Inflammatory macrophage treated with lipopolysaccharide for 1 hour (primary cell): ENCODE measurements at places on chromosomes 16 and 17.

DNA sequence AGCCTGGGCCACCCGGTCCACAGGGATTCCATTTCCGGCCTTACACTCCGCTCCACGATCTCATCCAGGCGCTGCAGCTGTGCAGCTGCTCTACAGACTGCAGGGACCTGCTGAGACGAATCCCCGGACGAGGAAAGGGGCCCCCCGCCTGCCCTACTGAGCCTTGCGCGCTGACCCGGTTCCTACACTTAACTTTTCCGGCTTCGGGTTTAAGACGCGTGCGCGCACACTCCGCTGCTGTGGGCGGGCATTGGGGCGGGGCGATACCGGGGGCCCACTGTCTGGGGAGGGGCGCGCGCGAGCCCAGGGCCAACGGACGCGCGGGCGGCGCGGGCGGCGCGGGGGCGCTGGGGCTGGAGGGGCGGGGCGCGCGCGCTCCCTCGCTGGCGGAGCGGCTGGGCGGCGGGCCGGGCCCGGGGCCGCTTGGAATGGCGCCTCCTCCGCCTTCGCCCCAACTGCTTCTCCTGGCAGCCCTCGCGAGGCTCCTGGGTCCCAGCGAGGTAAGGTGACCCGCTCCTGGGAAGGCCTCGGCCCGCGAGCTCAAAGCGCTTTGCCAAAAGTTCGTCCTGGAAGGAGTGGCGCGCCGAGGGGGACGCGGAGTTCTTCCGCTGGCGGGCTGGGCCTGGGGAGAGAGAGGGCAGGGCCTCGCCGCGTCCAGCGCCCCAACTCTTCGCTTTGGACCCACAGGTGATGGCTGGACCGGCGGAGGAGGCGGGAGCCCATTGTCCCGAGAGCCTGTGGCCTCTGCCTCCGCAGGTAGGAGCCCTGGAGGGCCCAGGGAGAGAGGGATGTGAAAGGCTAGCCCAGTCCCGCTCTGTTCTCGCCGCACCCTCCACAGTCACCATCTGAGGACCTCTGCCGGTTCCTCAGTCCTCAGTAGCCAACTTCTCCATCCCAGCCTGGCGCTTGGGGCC, at the start of gene TP53I13:
Gene TP53I13, plus strand, starts transcription at position 371 of the 914 bp plus-strand sequence. Its CDS starts 58 bp downstream, at position 429.
- DNase-seq, result no peak

GRCh38 chr16:68284847-68285246, 20.5 kb downstream of the SLC7A6 start:
- DNase-seq, result peak; percentile 42

GRCh38 chr16:79253100-79253631, 347.4 kb downstream of the MAF start:
- no peak for DNase-seq

- DNase-seq, result no peak
Measured at GRCh38 chr17:60622961-60623360, 23.0 kb downstream of the PPM1D start.

DNA sequence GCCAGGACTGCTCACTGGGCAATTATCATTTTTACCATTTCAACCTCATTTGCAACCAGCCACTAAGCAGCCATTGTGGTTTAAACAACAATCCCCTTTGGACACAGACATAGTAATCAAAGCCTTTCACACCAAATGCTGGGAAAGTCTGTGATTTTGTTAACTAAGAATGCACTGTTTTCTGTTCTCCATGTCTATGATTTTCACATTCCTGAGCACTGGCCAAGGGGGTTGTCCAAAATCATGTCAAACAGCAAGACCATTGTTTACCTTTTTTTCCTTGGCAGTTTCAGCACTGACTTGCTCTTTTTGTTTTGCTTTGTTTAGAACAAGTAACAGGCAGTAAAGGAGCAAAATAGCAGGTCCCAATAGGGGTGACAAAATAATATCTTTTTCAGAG, 106.3 kb upstream of the SIAH1 start:
- DNase-seq, result no peak

DNA sequence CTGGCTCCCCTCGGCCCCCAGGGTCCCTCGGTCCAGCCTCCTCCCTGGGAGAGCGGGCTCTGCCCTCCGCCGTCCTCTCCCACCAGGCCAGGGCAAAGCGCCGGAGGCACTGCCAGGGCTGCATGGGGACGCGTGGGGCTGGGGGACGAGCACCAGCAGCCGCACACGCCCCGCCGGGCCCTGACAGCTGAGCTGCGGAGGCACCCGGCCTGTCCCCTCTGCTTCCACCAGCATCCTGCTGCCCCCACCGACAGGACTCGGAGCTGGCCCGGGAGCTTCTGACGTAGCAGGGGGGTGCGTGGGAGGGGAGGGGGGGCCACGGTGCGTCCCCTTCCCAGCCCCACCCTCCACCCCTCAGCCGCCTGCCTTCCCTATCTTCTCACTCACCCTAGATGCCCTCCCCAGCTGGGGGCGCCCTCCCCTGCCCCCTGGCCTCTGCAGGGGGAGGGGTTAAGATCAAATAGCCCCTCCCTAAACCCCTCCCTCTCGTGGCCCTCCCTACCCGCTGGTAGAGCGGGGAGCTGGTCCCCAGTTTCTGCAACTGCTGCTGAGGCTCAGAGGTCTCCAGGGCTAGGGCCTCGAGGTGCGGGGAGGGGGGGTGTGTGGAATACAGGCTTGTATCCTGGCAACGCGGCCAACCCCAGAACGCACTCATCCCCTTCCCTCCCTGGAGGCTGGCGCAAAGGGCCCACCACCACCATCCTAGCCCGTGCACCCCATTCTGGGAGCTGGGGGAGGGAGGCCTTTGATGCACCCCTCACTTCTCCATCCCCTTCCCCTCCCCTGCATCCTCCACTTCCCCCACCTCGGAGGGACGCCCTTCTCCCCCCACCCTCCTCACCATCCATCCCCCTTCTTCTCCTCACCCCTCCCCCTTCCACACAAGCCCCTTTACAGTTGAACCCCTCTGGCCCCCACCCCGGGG, 1.0 kb downstream of the SRCIN1 start:
- DNase-seq, result no peak

DNA sequence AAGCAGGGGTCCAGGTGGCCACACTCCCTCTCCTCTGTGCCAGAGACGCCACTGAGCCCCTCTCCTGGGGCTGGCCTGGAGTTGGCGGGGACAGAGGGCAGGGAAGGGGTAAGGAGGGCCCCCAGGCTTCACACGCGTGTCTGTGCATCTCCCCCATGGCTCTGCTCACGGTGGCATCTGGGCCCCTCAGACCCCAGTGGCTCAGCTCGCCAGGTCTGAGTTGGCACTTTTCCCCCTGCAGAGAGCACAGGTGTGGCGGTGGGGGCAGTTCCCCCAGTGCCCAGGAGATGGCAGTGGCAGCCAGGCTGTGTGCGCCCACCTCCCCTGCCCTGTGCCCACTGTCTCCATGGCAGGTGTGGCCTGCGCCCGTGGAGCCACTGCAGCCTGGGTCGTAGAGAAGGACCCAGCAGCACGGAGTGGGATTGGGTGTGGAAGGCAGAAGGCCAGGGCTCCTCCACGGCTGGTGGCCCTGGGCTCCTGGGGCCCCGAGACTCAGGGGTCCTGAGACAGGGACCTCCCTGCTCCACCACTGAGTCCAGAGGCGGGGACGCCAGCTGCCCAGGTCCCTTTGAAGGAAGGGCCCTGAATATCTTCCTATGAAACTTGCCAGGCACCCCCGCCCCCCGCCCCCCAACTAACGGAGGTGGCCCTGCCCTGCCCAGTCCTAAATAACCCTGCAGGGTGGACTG, 4.3 kb upstream of the APRT start:
- peak; percentile 37 for DNase-seq

DNA sequence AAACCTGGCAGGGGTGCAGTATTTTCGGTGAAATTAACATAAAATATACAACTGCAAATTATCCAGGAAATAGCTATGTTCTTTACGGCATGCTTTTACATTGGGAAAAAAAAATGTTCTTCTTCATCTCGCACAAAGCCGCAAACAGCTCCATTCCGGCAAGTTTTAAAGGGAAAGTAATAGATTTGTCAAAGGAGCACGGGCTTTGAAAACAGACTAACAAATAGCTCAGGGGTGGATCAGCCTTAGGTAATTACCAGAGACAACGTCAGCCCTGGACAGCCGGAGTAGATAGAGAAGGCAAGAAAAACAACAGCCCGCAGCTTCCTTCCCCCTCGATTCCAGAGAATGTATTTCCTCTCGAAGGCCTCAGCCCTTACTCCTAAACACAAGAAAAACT, 222.5 kb downstream of the C16orf78 start:
- no peak for DNase-seq

GRCh38 chr16:82160226-82160625, 9.8 kb downstream of the MPHOSPH6 start:
- DNase-seq, result no peak

- DNase-seq, result no peak
Measured at GRCh38 chr16:67526149-67526791, 2.4 kb upstream of the RIPOR1 start.

GRCh38 chr17:29972277-29972676, 30.8 kb downstream of the EFCAB5 start:
- no peak for DNase-seq

DNA sequence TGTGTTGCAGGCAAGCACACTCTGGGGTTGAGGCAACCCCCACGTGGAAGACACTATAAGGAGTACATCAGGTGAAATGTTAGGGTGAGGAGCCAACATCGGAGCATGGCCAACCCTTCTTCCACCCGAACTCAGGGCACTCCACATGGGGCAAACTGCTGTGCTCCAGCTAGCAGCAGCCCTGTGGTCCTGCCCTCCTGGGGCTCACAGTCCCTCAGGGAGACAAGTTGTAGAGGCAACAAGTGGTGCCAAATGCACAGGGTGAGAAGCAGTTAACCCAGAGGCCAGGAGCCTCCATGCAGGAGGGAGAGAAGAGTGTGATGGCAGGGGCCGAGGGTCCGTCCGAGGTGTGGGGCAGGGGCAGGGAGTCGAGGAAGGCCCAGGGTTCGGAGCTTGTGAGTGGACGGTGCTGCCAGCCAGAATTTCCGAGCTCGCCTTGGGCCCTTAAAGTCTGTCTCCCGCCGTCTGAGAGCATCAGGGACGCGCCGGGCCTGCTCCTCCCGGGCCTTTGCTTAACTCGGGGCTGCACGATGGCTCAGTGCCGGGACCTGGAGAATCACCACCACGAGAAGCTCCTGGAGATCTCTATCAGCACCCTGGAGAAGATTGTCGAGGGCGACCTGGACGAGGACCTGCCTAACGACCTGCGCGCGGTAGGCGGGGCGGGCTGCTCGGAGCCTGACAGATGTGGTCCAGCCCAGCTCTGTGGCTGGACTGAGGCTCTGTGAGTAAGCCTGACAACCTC, 32.3 kb downstream of the ATPAF2 start:
- DNase-seq, result no peak

GRCh38 chr17:37671028-37671823, 28.0 kb upstream of the DDX52 start:
- DNase-seq, result no peak

DNA sequence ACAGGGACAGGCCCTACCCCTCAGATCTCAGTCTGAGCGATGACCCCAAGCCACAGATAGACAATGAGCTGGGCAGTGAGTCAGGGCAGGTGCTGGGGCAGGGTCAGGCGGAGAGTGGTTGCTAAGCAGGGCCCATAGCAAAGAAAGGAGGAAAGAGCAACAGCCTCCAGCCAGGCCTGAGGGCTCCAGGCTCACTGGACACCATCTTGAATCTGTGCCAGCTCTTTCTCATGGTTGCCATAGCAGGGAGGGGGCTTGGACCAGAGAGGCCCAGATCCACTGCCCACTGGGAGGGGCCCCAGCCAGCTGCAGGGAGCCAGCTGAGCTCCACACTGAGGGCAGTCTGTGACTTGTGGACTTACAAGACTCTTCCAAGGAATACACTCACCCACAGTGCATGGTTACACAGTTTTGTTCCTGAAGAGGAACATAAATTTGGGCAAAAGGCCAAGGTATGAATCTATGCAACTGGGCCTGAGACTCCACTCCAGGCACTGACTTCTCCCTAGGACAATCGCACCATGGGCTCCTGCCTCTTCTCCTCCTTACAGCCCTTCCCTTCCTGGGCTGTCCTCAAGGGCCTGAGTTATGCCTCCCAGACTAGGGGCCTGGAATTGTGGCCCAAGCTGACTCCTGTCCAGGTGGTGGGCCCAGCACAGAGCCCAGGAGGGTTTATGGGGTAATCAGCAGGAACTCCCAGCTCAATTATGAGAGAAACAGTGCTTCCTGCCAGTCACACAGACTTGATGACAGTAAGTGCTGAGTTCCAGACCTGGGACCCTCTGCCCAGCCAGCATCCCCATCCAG, 59.9 kb downstream of the BEAN1 start:
- peak; percentile 74 for DNase-seq

GRCh38 chr17:39769974-39770587, 32.3 kb downstream of the GRB7 start:
- no peak for DNase-seq

DNA sequence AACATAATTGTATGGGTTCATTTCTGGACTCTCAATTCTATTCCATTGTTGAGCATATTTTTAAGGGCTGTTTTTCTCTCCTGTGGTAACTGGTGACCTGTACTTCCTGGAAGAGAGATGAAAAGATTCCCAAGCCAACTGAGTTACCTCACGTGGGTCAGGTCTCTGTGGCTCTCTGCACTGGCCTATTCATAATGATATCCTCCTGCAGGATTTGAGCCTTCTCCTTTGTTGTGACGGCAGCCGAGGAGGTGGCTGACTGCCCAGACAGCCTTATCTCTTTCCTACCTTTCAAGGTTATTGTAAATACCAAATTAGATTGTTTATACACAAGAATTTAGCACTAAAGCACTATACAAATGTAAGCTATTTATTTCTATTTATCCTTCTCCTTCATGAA, 2.7 kb upstream of the ACE start:
- DNase-seq, result no peak

- DNase-seq, result peak; percentile 17
Measured at GRCh38 chr17:73911726-73912372, 267.6 kb upstream of the SDK2 start.

DNA sequence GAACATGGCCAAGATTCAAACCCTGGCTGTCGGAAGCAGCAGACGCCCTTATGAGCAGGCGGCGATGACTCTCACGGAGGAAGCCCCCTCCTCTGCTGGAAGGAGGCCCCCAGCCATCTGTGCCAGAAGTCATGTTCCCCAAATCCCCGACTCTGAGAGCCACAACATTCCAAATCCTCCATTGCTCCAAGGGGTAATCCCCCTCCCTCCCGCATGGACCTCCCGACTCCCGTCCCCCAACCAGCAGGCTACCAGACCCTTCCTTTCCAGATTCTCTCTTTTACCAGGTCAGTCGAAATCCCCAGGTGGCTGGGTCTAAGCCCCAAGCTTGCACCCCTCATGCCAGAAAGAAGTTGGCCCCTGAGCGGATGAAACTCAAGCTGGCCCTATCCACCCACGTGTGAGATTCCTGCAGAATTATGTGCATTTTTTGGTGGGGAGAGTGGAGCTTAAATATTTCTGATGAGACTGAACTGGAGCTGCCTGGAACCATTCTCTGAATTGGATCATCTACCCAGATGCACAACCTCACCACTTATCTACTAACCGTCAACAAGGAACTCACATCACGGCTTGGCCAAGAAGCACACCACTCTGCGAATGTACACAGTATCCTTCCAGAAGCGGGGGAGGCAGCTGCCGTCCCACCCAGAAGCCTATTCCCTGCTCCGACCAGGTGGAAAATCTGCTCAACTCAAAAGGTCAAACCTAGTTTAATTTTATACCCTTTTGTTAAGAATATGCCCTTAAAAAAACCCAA, 283.5 kb downstream of the C16orf95 start:
- no peak for DNase-seq
